ENCODE measurements at places on chromosomes 3 and 15. TPM values are rescaled to one million over a fixed set of nuclear protein-coding genes. Genes with fewer than 3 reads are reported as not detected.

LRCH3 gene
- 17.3 TPM for total RNA-seq

GABRA5 gene
- total RNA-seq = 103 TPM

ZNF662 gene
- total RNA-seq = not detected

CADM2 gene
- total RNA-seq = 0.23 TPM

SLC22A14 gene
- not detected for total RNA-seq

CCDC39 gene
- not detected for total RNA-seq

CPLX3 gene
- total RNA-seq = not detected

SCN11A gene
- not detected for total RNA-seq

PAK6 gene
- total RNA-seq = 0.14 TPM

MOBP gene
- total RNA-seq = 0.02 TPM

ITGB5 gene
- 410 TPM for total RNA-seq

GJD2 gene
- not detected for total RNA-seq

PLA2G4B gene
- total RNA-seq = 1.1 TPM

MESP1 gene
- total RNA-seq = 7.2 TPM

CRYBG3 gene
- total RNA-seq = 7.1 TPM

GRAMD1C gene
- 1.4 TPM for total RNA-seq

PTX3 gene
- 0.80 TPM for total RNA-seq

GOLGA8O gene
- 0.19 TPM for total RNA-seq

BTLA gene
- total RNA-seq = not detected

SNTN gene
- total RNA-seq = not detected

GRM7 gene
- not detected for total RNA-seq

FEZF2 gene
- not detected for total RNA-seq

TTLL3 gene
- 6.4 TPM for total RNA-seq
